Stimulated activated CD8-positive, alpha-beta memory T cell treated with anti-CD3 and anti-CD28 coated beads, Interleukin-4, amount 100 ng/mL, for 1 hour (primary cell): ENCODE measurements at places on chromosomes 11 and 22.

DNA sequence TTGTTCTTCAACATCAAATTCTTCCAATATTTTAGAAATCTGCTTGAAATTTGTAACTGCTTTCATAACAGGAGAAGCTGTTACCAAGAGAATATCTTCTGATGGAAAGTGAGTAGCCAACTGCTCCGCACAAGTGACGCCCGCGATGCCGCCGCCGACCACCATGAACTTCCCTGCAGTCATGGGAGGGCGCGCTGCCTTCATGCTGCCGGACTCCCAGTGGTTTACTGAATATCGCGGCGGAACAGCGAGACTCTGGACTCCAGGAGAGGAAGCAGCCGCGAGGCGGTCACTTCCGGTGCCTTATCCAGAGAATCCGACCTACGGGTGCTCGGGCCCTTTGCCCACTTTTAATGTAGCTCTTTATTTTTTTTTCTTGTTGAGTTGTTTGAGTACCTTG lies 190.6 kb downstream of the GUCY1A2 start:
- DNase-seq = no peak

- DNase-seq = no peak
Measured at GRCh38 chr11:1829039-1829820, 5.6 kb upstream of the SYT8 start.

- DNase-seq = no peak
Measured at GRCh38 chr11:7020183-7020917, at the start of the genes NLRP14 and ZNF214. NLRP14 (plus strand) TSS chr11:7020479; CDS start chr11:7038587, 18,108 bp downstream. ZNF214 (minus strand) TSS chr11:7020346; CDS start chr11:7002835, 17,511 bp downstream.

DNA sequence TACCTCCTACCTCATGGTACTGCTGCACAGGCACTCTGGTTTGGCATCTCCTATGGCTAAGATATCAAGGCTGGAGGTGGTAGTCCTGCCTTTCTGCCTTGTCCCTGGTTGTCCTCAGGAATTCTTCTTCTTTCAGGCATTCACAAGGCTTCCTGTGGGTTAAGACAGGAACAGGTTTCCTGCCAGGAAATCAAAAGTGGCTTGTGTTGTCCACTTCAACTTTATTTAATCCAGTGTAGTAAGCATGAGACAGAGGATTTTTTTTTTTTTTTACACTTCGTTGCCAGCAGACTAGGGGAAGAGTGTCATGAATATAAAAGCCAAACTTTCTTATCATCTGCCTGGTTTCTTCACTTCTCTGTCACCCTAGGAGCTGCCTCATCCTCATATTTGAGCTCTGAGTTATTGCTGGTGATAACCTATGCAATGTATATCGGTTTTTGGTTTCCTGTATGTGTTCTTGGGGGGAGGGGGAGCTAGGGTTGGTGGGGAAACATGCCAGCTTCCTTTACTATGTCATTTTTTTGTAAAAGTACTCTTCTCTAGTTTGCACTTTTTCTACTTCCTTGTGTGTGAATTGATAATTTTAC lies 50.2 kb downstream of the XKR3 start:
- no peak for DNase-seq

DNA sequence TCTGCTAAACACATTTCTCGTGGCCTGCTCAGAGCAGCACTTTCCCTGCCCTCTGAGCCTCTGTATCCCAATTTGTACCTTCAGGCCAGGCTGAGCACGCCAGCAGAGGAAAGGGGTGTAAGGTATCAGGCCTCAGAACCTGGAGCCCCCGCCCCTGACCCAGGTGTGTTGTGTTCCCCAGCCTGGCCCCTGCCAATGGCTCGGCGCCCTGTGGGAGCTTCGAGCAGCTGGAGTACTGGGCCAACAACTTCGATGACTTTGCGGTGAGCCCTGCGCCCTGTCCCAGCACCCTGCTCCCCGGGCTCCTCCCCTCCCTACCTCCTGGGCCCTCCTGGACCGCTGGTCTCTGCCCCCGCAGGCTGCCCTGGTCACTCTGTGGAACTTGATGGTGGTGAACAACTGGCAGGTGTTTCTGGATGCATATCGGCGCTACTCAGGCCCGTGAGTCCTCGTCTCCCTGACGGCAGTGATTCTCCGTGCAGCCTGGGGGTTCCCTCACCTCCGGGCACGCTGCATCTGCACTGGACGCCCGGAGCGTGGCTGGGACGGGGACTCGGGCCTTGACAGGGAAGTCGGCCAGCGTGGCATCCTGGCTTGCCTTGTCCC lies 36.9 kb downstream of the TPCN2 start:
- no peak for DNase-seq

DNA sequence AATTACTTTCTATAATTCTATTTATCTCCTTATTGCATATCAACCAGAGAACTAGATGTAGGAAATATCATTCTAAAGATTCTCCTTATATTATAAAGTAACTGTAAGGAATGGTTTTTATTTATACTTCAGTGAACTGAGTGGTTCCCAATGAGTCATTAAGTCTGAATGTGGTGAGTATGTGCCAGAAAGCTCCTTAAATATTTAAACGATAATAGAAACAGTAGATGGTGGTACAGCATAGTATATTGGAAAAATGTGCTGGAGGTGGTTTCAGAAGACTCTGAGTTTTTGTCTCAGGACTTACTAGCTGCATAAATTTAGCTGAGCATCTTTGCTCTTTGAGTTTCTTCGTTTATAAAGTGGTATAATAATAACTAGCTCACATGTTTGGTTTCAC lies 653.5 kb downstream of the FAM181B start:
- no peak for DNase-seq

DNA sequence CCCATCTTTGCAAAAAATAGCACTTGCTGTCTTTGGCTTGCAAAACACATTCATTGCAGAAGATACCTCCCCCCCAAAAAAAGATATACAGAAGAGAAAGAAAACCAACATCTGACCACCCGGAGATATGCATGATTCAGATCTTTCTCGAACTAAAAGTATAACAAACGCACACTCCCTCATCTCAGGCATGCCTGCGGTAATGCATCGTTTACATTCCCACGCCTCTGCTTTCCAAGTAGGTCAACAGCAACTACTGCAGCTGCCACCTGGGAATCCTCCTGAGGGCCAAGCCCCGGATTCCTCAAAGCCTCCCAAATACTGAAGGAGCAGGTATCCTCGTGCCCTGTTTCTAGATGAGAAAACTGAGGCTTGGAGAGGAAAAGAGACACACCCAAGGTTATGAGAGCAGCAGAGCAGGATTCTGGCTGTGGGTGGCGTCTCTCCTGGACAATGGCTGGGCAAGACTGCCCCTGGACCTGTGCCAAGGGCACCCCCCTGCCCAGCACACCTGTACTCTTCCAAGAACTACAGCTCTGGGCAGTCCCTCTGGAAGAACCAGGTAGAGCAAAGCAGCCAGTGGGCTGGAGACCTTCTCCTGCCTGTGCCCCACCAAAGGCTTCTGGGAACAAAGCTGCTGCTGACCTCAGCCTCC lies 38.1 kb downstream of the NUP50 start:
- DNase-seq = no peak

DNA sequence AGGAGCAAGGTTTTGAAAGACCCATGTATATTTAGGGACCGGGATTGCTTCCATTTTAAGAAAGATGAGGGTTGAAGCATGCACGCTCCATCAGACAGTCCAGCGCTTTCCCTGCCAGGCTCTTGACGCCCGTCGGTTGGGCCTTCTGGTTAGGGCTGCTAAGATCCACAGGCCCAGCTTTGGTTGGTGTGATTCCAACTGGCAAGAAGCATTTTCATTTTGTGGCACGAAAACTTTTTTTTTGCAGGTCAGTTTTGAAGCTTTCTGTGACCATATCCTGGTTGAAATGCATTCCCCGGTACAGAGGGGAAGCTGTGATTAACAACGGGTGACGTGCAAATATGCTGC lies 34.3 kb upstream of the MPPED1 start:
- DNase-seq = no peak

GRCh38 chr11:125797641-125798040 lies 9.7 kb downstream of the PATE3 start:
- DNase-seq = no peak

DNA sequence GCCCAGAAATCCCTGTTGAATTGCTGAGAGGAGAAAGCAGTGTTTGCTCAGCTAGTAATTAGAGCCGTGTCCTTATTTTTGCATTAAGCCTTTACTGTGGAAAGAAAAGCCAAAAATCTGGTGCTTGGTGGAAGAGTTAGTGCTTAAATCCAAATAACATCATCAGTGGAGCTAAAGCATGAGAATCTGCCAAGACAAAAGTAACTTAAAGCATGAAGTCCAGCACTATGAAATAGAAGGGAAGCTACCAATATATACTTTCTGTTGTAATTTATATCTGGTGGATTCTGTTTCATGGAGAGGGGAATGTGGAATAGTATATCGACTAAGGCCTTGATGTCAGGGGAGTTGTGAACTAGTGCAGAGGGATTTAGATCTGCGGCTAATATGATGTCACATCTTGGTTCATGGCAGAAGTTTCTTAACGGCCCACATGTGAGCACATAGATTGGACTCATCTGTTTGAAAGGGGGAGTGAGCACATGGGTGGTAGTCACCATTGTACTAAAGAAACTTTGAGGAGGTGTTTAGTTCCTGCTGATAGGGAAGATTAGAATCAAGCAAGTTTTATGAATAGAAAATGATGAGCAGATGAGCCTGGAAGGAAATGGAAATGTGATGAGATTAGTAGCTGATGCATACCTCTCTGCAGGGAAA lies 224.4 kb upstream of the MTNR1B start:
- DNase-seq = no peak

DNA sequence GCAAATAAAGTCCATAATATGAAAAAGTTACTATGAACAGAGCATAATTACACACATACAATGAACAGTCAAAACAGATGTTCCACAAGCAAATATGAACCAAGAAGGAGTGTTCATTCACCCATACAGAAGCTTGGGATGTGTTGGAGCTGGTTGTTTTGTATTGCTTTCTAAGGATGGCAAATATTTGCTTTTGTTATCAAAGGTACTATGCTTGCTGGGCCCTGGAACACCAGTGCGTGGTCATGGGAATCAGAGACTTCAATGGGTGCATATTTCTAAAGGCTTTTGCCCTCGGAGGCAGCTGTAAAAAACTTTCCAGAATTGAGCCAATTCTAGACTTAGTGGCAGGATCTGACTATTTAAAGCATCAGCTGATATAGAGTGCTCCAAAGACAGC lies 85.1 kb downstream of the BARX2 start:
- no peak for DNase-seq

DNA sequence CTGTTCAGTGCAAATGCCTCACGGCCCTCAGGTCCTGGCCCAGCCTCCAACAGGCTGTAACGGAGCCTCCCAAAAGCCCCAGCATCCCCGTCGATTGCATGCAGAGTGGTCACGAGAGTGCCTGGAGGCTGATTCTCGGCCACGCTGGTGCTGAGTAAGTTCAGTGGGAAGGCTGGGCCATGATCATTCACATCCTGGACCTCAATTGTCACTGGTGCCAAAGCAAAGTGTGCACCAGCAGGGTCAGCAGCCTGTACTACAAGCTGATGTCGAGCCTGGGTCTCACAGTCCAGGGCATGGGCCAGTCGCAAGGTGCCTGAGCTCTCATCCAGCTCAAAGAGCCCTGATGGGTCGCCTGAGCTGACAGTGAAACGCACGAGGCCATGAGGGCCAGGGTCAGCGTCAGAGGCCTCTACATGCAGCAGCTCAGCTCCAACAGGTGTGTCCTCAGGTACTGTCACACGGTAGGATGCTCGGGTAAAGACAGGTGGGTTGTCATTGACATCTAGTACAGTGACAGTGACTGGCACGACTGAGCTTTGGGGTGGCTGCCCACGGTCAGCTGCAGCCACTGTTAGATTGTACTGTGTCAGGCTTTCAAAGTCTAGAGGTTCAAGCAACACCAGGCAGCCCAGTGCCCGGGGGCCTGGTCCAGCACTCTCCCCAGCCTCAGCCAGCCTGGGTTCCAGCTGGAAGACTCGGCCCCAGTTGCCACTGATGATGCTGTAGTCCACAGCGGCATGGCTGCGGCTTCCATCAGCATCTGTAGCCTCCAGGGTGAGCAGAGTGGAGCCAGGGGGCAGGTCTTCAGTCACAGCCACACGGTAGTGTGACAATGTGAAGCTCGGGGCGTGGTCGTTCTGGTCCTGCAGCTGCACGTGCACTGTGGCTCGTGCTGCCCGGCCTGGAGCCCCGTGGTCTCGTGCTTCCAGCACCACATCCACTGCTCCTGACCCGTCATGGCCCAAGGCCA lies 4.5 kb upstream of the TPP1 start:
- DNase-seq = no peak

DNA sequence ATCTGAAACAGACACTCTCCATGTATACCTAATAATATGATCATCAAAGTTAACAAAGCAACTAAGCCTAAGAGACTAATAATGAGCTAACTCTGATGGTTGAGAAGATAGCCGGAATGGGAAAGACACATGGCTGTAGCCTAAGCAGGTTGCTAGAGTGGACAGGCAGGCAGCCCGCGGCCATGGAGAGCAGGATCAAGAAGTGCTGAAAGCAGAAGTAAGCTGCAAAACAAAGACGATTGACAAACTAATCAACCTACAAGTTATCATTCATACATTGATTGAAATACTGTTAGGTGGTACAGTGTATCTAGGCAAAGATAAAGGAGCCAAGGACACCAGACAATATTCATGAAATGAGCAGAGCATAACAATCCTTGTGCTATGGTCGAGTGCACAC lies 29.3 kb downstream of the SLN start:
- no peak for DNase-seq

GRCh38 chr22:23754220-23754919 lies at the start of gene VPREB3:
VPREB3 (minus strand) TSS chr22:23754425; CDS start chr22:23754363, 62 bp downstream.
- no peak for DNase-seq

DNA sequence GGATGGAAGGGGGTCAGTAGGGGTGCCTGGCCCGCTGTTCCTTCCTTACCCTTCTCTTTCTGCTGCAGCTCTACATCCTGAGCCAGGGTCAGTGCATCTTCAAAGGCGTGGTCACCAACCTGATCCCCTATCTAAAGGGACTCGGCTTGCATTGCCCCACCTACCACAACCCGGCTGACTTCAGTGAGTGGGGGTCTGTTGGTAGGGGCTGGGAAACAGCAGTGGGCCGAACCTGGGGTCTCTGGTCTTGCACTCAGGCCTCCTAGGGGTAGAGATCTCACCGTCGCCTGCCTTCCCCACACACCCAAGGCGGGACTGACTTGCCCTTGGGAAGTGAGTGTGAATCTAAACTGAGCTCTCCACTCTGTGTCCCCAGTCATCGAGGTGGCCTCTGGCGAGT lies 7.6 kb downstream of the ABCG4 start:
- no peak for DNase-seq

GRCh38 chr11:79482800-79483199 lies 42.0 kb upstream of the TENM4 start:
- DNase-seq = no peak

DNA sequence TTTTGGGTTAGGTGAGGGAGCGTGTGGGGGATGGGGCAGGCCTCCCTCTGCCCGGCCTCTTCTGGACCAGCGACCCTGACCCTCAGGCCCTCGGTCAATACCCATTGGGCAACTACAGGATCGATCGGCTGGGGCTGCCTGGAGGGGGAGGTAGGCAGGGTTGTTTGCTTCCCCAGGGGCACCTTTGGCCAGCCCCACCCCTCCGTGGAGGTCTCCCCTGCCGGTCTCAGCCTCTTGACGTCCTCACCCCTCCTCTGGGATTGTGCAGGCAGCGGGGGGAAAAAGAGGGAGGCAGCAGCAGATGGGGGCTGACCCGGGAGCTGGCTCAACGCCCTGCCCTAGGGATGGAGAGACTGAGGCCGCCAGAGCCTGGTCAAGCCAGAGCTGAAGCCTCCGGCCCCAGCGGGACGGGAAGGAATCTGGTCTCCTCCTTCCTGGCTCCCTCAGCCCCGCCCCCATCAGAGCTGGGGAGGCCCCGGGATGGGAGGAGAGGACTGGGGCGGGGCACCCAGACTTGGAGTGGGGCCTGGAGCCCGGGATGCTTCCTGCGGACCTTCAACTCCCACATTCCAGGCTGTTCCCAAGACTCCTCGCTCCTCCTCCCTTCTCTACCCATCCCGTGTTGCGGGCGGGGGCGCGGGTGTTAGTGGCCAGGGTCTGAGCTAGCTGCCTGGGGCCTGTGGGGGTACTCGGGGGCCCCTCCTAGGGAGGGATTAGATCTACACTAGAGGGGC lies 14.4 kb upstream of the CDC42EP1 start:
- DNase-seq = no peak

- DNase-seq = no peak
Measured at GRCh38 chr22:45192701-45193187, 29.0 kb downstream of the NUP50 start.
